ENCODE measurements at places on chromosomes 5 and 9.

DNA sequence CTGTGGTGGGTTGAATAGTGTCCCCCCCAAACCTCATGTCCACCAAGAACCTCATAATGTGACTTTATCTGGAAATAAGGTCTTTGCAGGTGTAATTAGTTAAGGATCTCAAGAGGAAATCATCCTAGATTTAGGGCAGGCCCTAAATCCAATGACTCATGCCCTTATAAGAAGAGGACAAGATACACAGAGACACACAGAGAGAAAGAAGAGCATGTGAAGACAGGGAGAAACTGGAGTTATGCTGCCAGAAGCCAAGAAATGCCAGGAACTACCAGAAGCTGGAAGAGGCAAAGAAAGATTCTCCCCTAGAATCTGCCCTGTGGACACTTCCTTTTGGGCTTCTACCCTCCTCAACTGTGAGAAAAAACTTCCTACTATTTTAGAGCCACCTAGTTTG is 8.8 kb downstream of the FAM13B start:
- DNase-seq, result no peak

GRCh38 chr9:437574-438001 is 222.9 kb downstream of the DOCK8 start:
- no peak for DNase-seq

DNA sequence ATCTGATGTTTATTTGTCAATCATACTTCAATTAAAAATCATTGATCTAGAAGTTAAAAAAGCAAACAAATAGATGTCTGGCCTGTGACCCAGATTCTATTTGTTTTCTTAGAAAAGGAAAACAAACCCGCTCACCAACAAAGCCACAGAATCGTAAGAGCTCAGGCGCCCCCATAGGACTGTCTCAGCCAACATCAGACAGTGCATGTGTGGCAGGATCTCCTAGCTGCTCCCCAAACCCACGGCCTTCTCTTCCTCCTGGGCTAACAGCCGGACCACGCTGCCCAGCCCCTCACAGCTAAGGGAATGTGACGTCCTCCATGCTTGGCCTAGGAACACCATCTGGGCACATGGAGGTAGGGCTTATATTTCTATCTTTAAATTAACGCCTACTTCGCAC is 19.4 kb downstream of the OR2Y1 start:
- DNase-seq, result no peak

GRCh38 chr5:146068206-146068605 is 37.2 kb downstream of the PLAC8L1 start:
- DNase-seq, result no peak

DNA sequence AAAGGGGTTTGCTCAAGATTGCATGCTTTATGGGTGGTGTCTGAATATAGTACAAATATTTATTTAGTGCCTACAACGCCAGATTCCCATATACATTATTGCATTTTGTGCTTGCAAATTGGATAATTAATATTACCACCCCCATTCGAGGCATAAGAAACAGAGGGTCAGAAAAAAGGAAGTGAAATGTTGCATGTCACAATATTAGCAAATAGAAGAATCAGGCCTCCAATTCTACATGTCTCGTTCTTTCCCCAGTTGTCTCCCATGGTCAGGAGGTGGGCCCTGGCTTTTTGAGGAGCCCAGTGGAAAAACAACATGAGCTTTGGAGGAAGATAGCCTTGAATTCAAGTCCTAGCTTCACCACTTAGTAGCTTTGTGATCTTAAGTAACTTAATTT is 98.1 kb upstream of the CCDC112 start:
- DNase-seq, result no peak

DNA sequence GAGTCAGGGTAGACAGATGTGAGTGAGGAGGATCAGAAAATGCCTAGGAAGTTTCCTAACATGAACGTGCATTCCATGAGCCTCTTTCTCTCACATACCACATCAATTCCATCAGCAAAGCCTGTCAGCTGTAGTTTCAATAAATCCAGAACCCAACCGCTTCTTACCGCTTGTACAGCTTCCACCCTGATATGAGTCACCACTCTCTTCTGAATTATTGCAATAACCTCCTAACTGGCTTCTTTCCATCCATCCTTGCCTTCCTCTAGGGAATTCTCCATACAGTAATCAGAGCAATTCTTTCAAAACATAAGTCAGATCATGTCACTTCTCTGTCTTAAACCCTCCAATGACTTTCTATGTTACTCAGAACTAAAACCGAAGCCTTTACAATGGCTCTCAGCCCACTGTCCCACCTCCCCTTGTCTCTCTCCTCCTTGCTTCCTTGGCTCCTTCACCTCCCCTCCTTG is 8.1 kb upstream of the RAD23B start:
- no peak for DNase-seq

- DNase-seq, result no peak
These were observed 422.7 kb upstream of the PIK3R1 start for GRCh38 chr5:67792891-67793290.

GRCh38 chr5:69364414-69364813 is 4.9 kb downstream of the AK6 start:
- no peak for DNase-seq

DNA sequence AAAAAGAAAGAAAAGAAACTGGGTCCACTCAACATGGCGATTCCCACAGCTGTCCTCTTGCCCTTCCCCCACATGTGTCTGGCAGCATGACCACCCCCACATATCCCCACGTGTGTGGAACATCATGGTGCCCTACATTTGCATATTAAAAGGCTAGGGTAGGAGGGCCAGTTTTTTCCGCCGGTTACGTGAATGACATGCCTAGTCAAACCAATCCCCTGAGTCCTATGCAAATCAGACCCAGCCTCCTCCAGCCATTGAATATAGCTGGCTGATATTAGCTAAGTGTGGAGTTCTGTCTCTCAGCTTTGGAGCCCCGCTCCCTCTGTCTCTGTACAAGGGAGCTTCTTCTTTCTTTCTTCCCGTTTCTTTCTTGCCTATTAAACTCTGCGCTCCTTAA is 33.0 kb upstream of the CCDC112 start:
- DNase-seq, result no peak

All from nucleus accumbens (tissue), 56 donors.